AG09309 (cell line): ENCODE measurements at places on chromosomes 6 and 20.
A peak's percentile ranks its signal among the peaks of the same experiment; 100 is the strongest.

- DNase-seq = peak; percentile 78
Measured at GRCh38 chr6:119308048-119308570, 41.5 kb downstream of the MAN1A1 start.

GRCh38 chr6:37205175-37205996 is 35.4 kb downstream of the PIM1 start:
- no peak for DNase-seq

DNA sequence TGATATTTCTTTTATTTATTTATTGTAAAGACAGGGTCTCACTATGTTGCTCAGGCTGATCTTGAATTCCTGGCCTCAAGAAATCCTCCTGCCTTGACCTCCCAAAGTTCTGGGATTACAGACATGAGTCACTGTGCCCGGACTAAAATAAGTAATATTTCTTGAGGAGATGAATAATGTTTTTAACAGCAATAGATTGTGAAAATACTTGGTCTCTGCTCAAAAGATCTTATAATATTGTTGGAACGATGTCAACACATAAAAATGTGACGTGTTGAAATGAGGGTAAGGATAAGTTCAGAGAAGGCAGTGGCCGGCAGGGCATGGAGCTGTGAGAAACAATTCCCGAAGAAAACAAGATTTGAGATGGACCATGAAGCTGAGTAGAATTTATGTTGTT is 178.7 kb downstream of the GJA1 start:
- DNase-seq = no peak

- peak; percentile 67 for DNase-seq
Measured at GRCh38 chr6:163457637-163458561, 43.4 kb downstream of the QKI start.

- no peak for DNase-seq
Measured at GRCh38 chr6:30979690-30980089, 3.8 kb upstream of the MUC21 start.

GRCh38 chr6:3506751-3507383 is 50.0 kb upstream of the SLC22A23 start:
- no peak for DNase-seq
